ENCODE measurements at places on chromosomes 5 and 9.
A peak's percentile ranks its signal among the peaks of the same experiment; 100 is the strongest.

- no peak for DNase-seq
Measured at GRCh38 chr9:70415041-70415440, 584 bp upstream of the KLF9 start.

GRCh38 chr5:143552680-143553079 is 149.2 kb upstream of the NR3C1 start:
- no peak for DNase-seq

- DNase-seq: no peak
Measured at GRCh38 chr5:154112255-154112654, 73.5 kb downstream of the MFAP3 start.

- peak; percentile 75 for DNase-seq
Measured at GRCh38 chr9:124008694-124009530, 2.7 kb upstream of the LHX2 start.

- no peak for DNase-seq
Measured at GRCh38 chr9:108001237-108001636, 511.7 kb upstream of the KLF4 start.

DNA sequence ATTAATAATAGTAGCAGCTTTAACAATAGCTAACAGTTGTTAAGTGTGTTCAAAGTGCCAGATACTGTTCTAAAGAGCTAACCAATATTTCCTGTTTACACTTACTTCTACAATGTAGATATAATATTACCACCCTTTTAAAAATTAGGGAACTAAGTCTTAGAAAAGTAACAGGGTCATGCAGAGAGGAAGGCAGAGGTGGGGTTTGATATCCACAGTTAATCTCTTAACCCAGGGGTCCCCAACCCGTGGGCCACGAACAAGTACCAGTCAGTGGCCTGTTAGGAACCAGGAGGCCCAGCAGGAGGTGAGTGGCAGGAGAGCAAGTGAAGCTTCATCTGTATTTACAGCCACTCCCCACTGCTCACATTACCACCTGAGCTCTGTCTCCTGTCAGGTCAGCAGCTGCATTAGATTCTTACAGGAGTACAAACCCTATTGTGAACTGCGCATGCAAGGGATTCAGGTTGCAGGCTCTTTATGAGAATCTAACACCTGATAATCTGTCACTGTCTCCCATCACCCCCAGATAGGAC is 89.1 kb downstream of the ACTL7B start:
- no peak for DNase-seq

GRCh38 chr9:95078939-95079338 is 238.6 kb downstream of the FANCC start:
- no peak for DNase-seq

DNA sequence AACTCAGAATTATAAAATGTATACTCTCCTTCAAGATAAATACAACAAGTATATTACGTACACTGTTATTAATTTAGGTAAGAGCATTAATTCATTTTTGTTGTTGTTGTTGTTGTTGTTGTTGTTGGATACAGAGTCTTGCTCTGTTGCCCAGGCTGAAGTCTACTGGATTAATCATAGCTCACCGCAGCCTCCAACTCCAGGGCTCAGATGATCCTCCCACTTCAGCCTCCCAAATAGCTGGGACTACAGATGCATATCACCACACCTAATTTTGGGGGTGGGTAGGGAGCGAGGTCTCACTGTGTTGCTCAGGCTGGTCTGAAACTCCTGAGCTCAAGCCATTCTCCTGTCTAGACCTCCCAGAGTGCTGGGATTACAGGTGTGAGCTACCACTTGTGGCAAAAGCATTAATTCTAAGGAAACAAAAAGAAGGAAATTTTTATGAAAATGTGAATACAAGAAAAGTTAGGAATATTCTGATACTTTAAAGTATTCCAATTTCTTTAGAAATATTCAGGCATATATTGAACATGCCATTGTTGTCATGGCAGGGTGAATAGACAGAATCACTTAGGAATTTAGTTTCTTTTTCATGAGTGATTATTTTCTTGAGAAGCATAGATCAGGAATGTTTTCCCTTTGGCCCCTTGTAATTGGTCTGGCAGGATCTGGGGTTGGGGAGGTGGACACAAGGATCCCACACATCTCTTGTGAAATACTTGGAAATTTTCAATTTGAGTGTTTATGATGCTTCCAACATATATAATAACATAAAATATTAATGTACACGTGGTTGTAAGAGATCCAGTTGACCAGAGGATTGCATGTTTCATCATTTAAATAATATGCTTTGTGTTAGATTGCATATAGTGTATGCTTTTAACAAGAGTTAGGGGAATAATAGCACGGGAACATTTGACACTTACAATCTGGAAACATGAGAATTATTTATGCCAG is 263.6 kb downstream of the FANCC start:
- DNase-seq: no peak

DNA sequence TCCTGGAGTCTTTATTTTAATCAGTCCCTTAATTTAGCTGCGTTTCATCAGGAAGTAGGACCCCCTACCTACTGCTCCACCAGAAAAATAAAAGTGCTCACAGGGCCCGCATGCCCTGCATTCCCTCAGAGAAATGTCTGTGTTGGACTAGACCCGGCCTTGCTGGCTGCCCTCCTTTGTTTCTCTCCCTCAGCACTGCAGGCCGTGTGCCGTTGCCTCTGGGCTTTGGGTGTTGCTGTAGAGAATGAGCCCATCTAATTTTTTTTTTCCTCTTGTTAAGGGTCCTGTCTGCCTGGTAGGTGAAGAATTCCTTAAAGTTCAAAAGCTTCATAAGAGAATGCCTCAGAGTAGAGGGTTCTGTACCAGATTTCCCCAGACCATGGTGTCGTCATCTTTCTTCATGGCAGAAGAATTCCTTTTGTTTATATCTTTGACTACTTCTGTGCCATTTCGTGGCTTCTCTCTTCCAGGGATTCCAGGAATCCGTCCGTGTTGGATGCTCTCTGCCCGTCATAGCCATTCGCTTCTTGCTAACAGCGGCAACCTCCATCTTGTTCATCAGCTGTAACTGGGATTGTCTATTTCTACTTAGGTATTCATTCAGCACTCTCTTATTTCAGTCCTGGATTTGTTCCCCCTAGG is 49.8 kb upstream of the ANGPTL2 start:
- DNase-seq: no peak

- no peak for DNase-seq
Measured at GRCh38 chr5:171531638-171532037, 112.2 kb downstream of the FGF18 start.

DNA sequence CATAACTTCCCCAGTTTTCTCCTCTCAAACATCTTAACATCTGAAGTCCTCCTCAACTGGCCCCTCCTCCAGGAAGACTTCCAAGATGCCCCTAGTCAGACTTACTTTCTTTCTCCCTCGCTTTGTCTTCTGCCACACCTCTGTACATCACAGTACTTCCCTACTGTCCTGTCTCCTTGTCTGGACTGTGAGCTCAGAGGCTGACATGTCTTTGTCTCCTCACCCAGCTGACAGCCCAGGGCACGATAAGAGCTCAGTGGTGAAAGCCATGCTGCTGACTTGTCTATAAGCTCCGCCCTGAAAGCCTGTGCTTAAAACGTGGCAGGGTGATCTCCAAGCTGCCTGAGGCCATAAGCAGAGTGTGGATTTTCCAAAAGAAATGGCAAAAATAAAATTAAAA is 33.0 kb upstream of the SLC25A51 start:
- DNase-seq: no peak

DNA sequence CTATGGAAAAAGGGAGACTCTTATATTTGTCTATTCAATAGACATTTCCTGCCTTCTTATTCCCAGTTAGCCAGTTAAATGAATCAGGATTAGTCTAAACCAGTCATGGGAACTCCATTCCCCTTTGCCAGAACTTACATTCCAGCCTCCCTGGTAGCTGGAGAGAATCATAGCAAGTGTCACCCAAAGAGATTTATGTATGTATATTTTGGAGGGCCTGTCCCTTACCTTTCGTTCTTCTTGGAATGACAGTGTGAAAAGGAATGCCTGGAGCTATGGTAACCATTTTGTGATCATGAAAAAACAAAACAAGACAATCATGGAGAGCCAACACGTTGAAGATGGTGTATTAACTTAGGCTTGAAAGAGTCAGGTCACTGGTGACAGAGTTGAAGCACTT is 627.7 kb downstream of the CCDC171 start:
- DNase-seq: no peak

- DNase-seq: no peak
Measured at GRCh38 chr5:116672203-116672602, 97.6 kb upstream of the SEMA6A start.

DNA sequence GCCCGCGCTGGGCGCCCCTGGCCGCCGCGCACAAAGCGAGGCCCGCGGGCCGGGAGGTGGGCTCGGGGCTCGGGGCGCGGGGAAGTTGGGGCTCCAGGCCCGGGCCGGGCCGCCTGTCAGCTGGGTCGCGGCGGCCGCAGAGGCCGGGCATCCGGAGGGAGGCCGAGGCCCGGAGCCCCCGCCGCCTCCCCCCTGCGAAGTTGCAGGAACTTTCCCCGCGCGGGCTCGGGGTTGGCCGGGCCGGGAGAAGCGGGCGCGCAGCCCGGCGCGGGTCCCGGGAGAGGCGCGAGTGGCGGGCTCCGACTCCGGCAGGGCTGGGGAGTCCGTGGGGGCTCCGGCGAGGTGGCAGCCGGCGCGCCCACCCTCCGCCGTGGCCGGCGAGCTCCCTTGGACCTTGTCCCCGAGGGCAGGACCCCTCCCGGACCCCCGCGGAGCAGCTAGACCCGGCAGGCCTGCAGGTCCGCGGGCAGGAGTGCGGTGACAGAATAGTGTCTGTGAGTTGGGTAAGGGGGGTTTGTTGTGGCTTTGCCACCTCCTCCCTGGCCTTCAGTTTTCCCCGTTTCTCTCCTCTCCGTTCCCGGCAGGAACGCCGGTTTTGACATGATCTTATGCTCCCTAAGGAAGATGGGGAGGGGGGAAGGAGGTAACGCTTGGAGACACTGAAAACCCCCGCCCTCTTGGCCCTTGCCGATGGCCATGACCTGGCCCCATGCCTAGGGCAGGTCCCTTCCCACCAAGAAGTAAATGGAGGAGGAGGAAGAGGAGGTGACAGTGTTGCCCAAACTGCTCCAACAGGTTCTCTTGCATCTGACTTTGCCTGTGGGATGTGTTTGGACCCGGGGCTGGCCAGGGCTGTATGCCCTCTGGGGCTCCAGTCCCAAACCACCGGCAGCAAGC is 942 bp downstream of the PHF2 start:
- DNase-seq: no peak

- DNase-seq: no peak
Measured at GRCh38 chr9:96172797-96173196, 129.2 kb downstream of the HSD17B3 start.

DNA sequence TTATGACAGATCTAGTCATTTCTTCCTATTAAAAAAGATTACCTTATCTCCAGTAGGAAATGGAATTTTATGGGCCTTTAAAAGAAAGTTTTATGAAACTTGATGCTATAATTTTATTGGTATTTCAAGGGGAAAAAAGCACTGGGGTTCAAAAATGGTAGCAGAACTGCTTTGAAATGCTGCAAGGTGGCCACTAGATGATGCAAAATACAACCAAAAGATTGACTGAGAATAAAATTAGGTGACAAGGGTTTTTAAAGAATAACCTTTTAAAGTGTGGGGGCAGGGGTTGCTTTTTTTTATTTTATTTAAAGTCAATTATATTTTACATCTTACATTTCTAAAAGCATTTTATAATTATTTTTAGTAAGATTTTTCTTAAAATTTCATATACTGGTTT is 61.7 kb downstream of the KLF9 start:
- no peak for DNase-seq

GRCh38 chr9:124808246-124808956 is 31.5 kb downstream of the OLFML2A start:
- DNase-seq: no peak

GRCh38 chr5:55582256-55582655 is 47.5 kb upstream of the PLPP1 start:
- DNase-seq: no peak

DNA sequence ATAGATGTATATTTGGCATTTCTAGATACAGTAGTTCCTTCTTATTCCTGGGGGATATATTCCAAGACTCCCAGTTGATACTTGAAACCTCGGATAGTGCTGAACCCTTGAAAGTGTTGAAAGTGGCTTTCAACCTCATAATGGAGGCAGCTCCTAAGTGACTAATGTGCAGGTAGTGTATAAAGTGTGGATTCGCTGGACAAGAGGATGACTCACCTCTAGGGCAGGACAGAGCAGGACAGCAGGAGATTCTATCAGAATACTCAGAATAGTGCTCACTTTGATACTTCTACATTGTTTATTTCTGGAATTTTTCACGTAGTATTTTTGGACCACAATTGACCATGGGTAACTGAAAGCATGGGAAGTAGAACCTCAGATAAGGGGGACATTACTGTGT is 1138.9 kb upstream of the WWC1 start:
- DNase-seq: no peak

DNA sequence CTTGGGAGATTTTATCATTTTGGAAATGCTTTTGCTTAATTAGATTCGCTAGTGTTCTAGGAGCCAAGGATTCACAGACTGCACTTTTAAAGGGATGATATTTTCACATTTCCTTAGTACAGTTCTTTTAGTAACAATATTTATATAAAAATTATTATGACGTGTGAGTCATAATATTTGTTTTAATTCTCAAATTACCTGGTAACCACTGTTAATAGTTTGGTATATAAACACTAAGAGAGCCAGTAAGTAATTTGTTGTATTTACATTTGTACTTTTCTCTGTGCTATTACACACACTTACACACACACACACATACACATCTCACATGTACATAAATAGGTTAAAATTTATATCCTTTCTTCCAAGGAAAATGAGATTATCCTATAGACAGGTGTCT is 58.8 kb upstream of the RAD23B start:
- DNase-seq: no peak

- peak; percentile 57 for DNase-seq
Measured at GRCh38 chr9:98536542-98537173, 172.1 kb downstream of the GABBR2 start.

GRCh38 chr5:52989781-52990527 is 802 bp downstream of the ITGA2 start:
- DNase-seq: peak; percentile 44

- no peak for DNase-seq
Measured at GRCh38 chr5:116595498-116595897, 20.9 kb upstream of the SEMA6A start.

GRCh38 chr5:126808521-126808988 is 31.6 kb downstream of the LMNB1 start:
- peak; percentile 22 for DNase-seq

- no peak for DNase-seq
Measured at GRCh38 chr5:135439231-135440205, 7.6 kb downstream of the DCANP1 start.

DNA sequence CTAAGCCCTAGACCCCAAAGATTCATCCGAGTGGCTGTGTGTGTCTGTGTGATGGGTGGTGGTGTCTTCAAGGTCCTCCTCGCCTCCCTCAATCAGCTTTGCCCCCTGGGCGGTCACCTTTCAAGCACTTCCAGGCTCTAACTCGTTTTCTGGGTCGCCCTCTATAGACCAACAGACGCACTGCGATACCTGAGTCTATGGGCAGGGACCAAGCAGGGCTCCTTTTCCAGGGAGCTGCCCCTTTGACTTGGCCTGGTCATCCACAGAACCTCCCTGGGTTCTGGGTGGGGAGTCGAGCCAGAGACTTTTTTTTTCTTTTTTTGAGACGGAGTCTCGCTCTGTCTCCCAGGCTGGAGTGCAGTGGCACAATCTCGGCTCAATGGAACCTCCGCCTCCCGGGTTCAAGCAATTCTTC is 1.1 kb downstream of the SLC27A4 start:
- peak; percentile 82 for DNase-seq
